ENCODE measurements at places on chromosomes 4 and X.

GRCh38 chr4:88745581-88746163 is 48.0 kb upstream of the NAP1L5 start:
- DNase-seq, result no peak

DNA sequence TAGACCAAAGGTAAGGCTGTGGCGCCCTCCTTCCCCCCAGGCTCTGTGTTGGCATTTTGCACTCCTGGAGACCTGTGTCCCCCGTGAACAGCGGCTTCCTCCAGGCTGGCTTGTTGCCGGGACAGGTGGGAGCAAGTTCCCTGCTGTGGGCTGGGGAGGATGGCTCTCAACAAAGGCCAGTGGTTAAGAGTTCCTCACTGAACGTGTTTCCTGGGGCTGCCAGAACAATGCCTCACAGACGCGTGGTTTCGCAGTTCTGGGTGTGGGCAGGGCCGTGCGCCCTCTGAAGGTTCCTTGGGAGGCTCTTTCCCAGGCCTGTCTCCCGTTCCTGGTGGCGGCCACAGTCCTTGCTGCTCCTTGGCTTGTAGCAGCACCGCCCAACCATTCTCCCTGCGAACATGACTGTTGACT is 33.4 kb downstream of the NELFA start:
- DNase-seq, result no peak

DNA sequence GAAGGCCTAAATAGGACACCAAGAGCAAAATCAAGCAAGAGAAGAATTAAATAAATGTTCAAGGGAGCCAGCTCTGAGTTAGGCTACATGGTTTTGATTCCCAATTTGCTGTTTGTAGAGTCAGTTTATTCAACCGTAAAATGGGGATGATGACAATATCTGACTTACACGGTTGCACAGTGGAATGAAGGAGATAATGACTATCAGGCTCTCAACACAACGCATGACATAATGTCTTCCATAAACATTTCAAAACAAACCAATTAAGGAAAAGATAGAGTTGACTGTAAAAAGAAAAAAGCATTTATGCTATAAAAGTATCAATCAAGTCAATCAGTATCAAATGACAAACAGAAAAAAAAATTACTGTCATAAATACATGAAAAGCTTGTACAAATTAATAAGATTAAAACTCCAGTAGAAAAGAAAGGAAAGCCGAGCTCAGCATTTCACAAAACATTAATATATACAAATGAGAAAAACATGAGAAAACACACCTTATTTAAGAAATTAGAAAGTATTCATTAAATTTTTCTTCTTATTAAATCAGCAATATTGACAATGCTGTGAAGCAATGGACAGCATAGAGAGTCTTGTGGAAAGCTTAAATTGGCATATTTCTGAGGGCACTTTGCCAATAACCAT is 179.0 kb downstream of the SCFD2 start:
- DNase-seq, result no peak

- no peak for DNase-seq
Observed at GRCh38 chr4:1027915-1028238, 16.5 kb downstream of the FGFRL1 start.

DNA sequence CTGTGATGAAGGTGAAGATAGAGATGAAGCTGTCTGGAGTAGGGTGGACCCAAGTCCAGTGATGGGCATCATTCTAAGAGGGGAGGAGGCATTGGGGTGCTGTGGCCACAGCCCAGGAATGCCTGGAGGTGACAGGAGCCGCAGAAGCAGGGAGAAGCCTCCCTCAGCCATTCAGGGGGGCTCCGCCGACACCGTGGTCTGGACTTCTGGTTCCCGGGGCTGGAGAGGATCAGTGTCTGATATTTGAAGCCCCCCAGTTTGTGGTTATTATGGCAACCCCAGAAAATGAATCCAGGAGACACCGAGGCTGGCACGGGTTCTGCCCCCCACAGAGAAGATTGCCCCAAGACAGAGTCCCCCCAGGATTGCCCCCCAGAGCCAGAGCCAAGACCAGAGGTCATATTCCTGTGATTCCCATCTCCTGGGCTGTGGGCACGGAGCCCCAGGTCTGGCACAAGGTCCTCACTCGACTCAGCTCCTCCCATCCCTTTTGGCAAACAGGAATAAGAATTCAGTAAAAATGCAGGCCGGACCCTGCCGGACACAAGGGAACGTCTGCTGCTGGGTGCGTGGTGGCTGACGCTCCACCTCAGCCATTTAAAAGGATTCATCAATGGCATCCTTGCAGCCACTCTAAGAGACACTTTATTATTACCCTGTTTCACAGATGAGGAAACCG is 116.6 kb downstream of the CPZ start:
- DNase-seq, result no peak

DNA sequence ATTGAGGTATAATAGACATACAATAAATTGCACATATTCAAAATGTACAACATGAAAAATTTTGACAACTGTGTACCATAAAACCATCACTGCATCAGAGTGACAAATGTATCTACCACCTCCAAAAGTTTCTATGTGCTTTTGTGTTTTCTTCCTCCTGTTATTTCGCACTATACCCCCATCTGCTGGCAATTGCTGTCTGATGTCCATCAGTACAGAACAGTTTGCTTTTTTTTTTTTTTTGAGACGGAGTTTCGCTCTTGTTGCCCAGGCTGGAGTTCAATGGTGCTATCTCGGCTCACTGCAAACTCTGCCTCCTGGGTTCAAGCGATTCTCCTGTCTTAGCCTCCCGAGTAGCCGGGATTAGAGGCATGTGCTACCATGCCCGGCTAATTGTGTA is 154.3 kb upstream of the GIMD1 start:
- no peak for DNase-seq

GRCh38 chrX:71994601-71995000 is 84.0 kb downstream of the NHSL2 start:
- no peak for DNase-seq

GRCh38 chrX:39740078-39740477 is 357.7 kb downstream of the BCOR start:
- DNase-seq, result no peak

DNA sequence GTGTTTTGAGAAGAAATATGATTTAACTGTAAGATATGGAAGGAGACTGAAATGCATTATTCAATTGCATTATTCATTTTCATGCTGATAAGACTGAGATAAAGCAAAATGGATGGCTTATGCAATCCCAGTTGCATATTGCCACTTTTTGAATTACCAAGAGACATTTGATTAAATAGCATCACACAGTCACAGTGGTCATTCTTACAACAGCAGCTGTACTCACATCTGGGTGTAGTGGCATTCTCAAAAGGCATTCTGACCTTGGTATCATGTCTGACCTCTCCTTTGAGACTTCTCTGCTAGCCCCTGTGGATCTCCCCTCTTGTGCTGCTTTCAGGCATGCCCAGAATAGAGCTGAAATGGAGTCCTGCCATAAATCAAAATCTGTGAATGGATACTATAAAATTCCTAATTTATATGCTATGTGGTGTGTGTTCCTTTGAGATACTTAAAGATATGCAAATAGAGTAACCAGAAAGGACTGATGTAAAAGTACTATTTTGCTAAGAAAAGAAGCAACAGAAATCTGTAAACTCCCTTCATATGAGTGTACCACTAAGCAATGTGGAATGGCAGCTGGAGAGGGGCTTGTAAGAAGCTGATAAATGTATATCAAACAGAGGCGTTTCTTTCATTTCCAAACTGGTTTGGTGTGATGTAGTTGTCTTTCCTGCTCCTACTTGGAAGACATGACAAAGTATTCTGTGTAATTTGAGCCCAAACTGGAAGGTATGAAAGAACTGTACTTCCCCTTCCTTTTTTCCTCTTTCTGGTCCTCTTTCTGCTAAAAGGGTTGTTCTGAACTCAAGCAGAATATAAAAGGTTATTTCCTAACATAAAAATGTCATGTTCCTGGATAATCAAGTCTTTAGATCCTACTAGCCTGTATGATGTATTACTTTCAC is 25.4 kb upstream of the METAP1 start:
- DNase-seq, result no peak

GRCh38 chr4:54449999-54450398 is 207.8 kb upstream of the KIT start:
- DNase-seq, result no peak

- no peak for DNase-seq
Observed at GRCh38 chr4:70504733-70505132, 13.6 kb upstream of the AMTN start.

- no peak for DNase-seq
Observed at GRCh38 chr4:77578145-77578544, 27.5 kb upstream of the CXCL13 start.

GRCh38 chr4:59102311-59102710 is 1992.1 kb upstream of the IGFBP7 start:
- DNase-seq, result no peak

DNA sequence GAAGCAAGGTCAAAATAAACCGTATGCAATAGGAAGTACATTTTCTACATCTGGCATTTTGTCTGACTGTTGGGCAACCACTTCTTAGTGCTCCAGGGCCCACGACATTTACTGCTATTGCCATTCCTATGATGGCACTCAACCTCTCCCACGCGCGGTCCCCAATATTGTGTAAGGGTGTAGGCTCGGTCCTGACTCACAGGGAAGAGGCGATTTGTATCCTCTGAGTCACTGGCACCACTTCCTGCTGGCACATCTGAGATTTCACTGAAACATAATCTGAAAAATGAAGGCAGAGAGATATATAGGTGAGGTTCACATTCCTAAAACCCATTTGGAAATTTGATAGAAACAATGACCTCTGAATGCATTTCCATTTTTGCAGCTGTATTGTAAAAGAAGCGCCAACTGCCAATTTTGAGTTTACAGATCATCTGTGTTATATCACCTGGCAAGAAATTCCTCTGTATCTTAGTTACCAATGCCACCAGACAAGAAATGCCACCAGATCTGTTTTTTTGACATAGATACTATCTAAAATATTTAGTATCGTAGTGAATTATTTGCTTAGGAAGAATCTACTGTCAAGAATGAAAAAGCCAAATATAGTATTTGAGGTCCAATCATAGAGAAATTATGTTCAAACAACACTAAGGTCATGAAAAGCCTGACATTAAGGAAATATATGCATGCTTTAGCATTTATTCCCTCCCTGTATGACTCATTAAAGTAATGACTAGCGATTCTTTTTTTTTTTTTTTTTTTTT is 9.8 kb downstream of the EREG start:
- DNase-seq, result peak; percentile 95

DNA sequence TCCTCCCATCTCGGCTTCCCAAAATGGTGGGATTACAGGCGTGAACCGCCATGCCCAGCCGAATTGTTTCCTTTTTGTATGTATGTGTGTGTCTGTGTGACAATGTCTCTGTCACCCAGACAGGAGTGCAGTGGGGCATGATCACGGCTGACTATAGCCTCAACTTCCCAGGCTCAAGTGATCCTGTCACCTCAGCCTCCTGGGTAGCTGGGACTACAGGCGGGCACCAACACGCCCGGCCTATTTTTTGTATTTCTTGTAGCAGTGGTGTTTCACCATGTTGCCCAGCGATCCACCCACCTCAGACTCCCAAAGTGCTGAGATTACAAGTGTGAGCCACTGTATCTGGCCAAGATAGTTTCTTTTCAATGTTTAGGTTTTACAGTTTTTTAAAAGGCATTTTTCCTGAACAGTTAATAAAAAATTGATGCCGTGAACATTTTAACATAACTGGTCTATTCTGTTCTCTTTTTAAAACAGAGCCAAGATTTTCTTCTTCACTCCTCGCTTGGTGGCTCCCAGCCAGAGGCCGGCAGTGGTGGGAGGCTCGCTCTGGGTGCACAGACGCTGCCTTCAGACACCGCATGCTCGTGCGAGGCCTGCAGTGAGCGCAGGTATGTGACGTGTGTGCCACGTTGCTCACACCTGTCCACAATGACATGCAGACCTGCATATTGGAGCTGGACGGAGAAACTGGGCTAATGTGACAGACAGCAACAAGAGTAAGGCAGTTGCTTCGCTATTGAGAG is 88.5 kb downstream of the FAM193A start:
- DNase-seq, result no peak

DNA sequence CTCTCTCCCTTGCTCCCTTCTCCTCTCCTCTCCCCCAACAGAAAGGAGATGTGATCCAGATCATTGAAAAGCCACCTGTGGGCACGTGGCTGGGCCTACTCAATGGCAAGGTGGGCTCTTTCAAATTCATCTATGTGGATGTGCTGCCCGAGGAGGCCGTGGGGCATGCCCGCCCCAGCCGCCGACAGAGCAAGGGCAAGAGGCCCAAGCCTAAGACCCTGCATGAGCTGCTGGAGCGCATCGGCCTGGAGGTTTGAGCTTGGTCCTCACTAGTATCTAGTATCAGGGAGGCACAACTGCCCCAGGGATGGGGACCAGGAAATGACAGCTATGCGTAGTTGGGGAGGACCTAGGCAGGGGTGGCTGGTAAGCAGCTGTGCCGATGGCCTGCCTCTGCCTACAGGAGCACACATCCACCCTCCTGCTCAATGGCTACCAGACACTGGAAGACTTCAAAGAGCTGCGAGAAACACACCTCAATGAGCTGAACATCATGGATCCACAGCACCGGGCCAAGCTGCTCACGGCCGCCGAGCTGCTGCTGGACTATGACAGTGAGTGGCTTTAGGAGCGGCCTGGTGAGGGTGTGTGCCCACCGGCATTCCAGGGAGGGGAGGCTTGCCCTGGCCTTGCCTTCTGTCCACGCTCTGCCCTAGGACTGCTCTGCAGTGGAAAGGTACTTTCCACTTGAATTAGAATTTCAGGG is 13.0 kb downstream of the SASH3 start:
- no peak for DNase-seq

GRCh38 chr4:38531141-38531727 is 132.8 kb upstream of the KLF3 start:
- no peak for DNase-seq

GRCh38 chrX:48648336-48648751 is 35.3 kb upstream of the WAS start:
- DNase-seq, result no peak

DNA sequence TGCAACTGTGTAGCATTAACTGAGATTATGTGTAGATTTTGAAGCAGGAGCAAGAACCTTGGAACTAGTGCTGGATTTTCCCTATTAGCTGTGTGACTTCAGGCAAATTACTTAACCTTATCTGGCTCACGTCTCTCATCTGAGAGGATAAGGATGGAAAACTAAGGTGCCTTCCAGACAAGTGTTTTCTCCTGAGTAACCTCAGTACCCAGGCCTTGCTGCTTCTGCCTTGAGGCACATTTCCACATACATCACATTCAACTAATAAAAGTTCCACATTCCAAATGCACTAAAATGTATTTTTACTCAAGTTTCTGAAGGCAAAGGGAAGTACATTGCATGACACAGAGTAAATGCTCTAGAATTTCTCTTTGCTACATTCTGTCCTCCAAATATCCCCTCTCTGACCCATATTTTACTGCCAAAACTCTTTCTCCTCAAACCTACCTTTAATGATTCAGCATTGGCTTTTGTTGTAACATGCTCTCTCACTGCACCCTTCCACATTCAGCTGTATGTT is 195.4 kb upstream of the ADGRL3 start:
- DNase-seq, result no peak

- no peak for DNase-seq
Observed at GRCh38 chr4:39881789-39882188, 95.9 kb downstream of the PDS5A start.

GRCh38 chrX:10243106-10243505 is 86.3 kb downstream of the CLCN4 start:
- DNase-seq, result no peak

DNA sequence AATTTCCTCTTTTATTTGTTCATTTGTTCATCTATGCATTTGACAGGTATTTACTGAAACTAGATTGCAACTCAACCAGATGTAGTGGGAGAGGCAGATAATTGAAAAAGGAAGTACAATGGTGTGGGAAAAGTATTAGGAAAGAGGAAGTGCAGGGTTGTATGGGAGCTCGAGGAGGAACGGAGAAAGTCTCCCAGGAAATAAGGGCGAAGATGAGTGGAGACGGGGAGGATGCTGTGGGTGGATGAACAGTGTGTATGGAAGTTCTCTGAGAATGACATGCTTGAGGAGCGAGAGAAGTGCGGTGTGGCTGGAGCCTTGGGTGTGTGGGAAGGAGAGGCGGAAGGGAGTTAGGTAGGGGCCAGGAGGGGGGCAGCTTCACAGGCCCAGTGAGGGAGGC is 87.5 kb upstream of the DHX15 start:
- DNase-seq, result no peak

All from RCC 7860 (cell line).